ENCODE measurements at places on chromosomes 12 and 14. TPM values are rescaled to one million over a fixed set of nuclear protein-coding genes. Genes with fewer than 3 reads are reported as not detected.

DAD1 gene
- 322 TPM for total RNA-seq

TMEM263 gene
- total RNA-seq, result 62.3 TPM

PLEKHG3 gene
- 0.16 TPM for total RNA-seq

TMEM30B gene
- total RNA-seq, result under 0.01 TPM

PLEKHG7 gene
- not detected for total RNA-seq

PCNX1 gene
- total RNA-seq, result 65.1 TPM

ACTN1 gene
- 533 TPM for total RNA-seq
